Body of pancreas (tissue), 4 donors: ENCODE measurements at places on chromosomes 11 and 22. TPM values are rescaled to one million over a fixed set of nuclear protein-coding genes. Genes with fewer than 3 reads are reported as not detected.

The GRAMD1B gene
- 0.66 TPM for total RNA-seq

- no peak overlapping the region for H3K4me3 ChIP-seq
- no peaks in the 10 kb centered on the region for H3K36me3 ChIP-seq
- peak; percentile 94 for DNase-seq
- no peaks in the 10 kb centered on the region for H3K27me3 ChIP-seq
- peak overlapping the region; percentile 91 for H3K27ac ChIP-seq
- H3K4me1 ChIP-seq: peaks cover 70% of the 10 kb centered on the region
These were observed 15.6 kb downstream of the TBC1D10A start for GRCh38 chr22:30310881-30311771.

The CD44 gene
- 266 TPM for total RNA-seq

DNA sequence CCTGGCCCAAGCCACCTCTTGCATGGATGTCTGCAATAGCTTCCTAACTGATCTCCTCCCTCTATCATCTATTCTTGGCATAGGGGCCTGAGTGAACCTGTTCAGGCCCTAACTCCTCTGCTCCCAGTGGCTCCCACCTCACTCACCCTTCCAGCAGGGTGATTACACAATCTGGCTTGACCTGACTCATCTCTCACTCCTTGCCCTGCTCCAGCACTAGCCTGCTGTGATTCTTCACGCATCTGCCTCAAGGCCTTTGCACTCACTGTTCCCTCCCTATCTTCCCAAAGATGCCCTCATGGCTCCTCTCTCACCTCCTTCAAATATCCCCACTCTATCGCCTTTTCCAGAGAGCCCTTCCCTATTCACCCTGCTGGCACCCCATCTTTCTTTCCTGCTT, 10.5 kb downstream of the SCN4B start:
- peaks cover 3% of the 10 kb centered on the region for H3K27me3 ChIP-seq
- H3K4me1 ChIP-seq: peaks cover 6% of the 10 kb centered on the region
- H3K27ac ChIP-seq: no peak overlapping the region
- DNase-seq: no peak
- H3K4me3 ChIP-seq: no peak overlapping the region

DNA sequence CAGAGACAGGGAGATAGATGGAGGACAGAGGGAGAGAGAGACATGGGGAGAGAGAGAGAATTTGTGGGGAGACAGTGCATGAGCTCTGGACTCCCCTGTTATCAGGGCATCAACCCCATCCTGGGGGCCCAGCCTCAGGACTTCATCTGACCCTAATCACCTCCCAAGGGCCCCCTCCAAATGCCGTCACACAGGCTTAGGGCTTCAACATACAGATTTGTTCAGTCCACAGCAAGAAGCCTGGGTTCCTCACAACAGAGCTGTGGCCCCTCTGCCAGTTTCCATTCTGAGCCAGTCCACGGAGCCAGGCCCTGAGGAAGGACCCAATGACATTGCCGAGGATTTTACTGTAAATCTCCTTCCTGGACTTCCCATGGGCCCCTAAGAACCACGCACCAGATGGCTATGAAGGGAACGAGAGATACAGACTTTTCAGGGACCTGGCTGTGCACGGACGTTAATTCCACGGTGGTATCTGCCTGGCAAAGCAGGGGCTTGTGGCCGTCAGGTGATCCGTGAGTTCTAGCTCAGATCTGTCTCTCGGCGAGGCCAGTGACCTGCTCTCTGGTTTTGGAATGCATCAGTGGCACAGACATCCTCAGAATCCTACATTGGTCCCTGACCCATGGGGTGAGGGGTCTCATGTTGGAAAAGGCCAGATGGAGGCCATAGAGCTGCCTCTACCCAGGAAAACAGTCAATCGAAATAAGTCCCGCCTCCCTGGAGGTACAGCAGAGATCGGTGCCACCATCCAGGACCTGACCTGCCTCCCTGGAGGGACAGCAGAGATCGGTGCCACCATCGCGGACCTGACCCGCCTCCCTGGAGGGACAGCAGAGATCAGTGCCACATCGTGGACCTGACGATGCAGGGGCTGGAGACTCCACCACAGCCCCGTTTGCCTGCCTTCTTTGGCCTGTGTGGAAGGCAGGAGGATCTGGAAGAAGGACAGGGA, 8.7 kb upstream of the B4GALNT4 start:
- H3K36me3 ChIP-seq: no peaks in the 10 kb centered on the region
- no peak overlapping the region for H3K27ac ChIP-seq
- no peak overlapping the region for H3K4me3 ChIP-seq

The EMID1 gene
- 25.9 TPM for total RNA-seq

DNA sequence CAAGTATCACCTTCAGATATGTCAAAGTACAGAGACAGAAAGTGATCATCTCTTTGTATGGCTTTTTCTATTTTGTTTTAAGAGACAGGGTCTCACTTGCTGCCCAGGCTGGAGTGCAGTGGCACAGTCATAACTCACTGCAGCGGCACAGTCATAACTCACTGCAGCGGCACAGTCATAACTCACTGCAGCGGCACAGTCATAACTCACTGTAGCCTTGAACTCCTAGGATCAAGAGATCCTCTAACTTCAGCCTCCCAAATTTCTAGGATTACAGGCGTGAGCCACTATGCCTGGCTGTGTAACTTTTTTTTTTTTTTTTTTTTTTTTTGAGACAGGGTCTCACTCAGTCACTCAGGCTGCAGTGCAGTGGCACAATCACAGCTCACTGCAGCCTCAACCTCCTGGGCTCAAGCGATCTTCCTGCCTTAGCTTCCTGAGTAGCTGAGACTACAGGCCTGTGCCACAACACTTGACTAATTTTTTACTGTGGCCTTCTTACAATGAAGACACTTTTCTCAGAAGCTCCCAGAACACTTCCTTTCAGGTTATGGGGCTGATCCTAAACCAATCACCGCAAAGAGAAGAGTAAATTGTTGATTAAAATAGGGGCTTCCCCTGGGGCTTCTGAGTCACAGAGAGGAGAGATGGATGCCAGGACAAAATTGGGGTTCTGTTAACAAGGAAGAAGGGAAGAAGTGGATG, 9.0 kb upstream of the HIKESHI start:
- no peak overlapping the region for H3K27ac ChIP-seq
- DNase-seq: no peak
- H3K27me3 ChIP-seq: no peaks in the 10 kb centered on the region
- H3K4me3 ChIP-seq: no peak overlapping the region
- no peaks in the 10 kb centered on the region for H3K4me1 ChIP-seq

DNA sequence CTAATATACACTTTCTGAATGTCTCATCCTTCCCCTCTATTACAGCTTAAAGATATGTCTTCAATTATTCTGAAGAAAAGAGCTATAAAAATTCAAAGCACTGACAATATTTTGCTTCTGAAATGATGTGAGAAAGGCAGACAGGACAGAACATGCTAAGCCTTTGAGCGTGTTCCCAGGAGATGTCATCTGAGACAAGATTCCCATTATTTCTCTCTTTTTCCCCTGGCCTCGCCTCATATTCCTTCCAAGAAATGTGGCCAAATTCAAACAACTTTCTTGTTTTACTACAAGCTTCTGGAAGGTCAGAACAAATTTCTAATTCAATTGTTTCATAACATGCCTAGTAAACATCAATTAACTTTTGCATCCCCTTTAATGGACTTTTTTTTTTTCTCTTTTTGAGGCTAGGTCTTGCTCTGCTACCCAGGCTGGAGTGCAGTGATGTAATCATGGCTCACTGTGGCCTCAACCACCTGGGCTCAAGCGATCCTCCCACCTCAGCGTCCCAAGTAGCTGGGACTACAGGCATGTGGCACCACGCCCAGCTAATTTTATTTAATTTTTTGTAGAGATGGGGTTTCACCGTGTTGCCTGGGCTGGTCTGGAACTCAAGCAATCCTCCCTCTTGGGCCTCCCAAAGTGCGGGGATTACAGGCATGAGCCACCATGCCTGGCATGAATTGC, 37.1 kb upstream of the NFRKB start:
- H3K36me3 ChIP-seq: no peaks in the 10 kb centered on the region
- DNase-seq: no peak
- H3K4me3 ChIP-seq: no peak overlapping the region
- no peaks in the 10 kb centered on the region for H3K4me1 ChIP-seq
- H3K27ac ChIP-seq: no peak overlapping the region

DNA sequence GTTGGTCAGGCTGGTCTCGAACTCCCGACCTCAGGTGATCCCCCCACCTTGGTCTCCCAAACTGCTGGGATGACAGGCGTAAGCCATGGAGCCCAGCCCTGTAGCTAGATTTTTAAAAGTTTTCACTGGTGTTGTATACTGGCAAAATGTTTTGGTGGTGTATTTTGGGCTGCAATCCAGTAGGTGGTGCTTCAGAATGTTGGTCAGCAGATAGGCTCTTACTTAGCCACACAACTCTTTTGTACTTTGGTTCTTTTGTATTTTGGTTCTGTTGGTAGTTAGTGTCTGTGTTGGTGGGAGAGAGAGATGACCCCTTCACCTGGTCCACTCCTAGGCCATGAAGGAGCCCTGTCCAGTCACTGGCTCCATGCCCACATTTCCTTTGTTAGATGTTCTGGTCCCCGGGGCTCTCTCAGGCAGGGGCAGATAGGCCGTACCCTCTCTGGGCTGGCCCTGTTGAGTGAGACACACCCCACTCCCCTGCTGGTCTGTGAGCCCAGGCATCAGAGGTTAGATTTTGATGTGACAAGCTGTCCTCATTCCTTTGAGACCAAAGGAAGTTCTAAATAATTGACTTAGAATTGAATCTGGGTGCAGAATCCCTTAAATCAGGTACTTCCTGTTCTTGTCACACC, 123.8 kb downstream of the DDX10 start:
- DNase-seq: peak; percentile 13
- no peaks in the 10 kb centered on the region for H3K27me3 ChIP-seq
- H3K36me3 ChIP-seq: no peaks in the 10 kb centered on the region
- H3K27ac ChIP-seq: no peak overlapping the region
- H3K4me1 ChIP-seq: peaks cover 1% of the 10 kb centered on the region
- no peak overlapping the region for H3K4me3 ChIP-seq

DNA sequence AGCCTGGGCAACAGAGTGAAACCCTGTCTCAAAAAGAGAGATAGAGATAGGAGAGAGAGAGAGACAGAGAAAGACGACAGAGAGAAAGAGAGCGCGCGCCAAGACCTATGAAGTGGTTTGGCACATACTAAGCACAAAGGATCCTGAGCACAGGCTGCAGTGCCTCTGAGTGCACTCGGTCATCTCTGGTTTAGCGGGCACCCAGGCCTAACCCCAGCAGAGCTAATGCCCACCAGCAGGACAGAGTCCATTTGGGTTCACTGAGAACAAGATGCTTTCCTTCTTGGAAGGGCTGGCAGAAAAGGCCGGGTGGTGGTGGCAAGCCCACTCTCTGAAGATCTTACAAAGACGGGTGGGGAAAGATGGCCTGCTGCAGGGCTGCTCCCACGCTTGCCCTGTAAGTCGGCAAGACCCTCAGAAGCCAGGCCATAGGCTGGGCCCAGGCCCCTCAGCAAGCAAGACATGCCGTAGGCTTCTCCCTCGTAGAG, 3.3 kb downstream of the SCARF2 start:
- no peaks in the 10 kb centered on the region for H3K36me3 ChIP-seq
- no peak overlapping the region for H3K27ac ChIP-seq
- H3K4me3 ChIP-seq: no peak overlapping the region
- peaks cover 50% of the 10 kb centered on the region for H3K4me1 ChIP-seq
- H3K27me3 ChIP-seq: no peaks in the 10 kb centered on the region
- DNase-seq: no peak

DNA sequence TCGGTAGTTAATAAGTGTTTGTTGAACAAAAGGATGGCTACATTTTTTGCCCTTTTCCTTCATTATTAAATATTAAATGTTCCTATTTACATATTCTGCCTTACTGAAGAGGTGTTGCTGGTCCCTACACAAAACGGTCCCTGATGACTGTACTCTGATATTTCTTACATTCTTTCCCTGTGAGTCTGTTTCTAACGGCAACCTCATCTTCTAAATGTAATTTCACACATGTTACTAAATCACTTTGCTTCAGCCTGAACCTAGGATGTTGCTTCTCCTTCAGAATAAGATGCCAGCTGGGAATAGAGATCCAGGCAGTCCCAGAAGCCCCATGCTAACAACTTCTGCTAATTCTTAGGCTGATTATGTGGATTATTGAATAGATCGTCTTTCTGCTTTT, 50.3 kb downstream of the SPON1 start:
- no peak overlapping the region for H3K27ac ChIP-seq
- no peaks in the 10 kb centered on the region for H3K27me3 ChIP-seq
- H3K36me3 ChIP-seq: no peaks in the 10 kb centered on the region
- H3K4me1 ChIP-seq: no peaks in the 10 kb centered on the region

- no peaks in the 10 kb centered on the region for H3K36me3 ChIP-seq
- H3K4me1 ChIP-seq: peaks cover 17% of the 10 kb centered on the region
- H3K27me3 ChIP-seq: no peaks in the 10 kb centered on the region
- H3K4me3 ChIP-seq: no peak overlapping the region
- peak overlapping the region; percentile 47 for H3K27ac ChIP-seq
These were observed 12.3 kb downstream of the MYO7A start for GRCh38 chr11:77140231-77140851.

DNA sequence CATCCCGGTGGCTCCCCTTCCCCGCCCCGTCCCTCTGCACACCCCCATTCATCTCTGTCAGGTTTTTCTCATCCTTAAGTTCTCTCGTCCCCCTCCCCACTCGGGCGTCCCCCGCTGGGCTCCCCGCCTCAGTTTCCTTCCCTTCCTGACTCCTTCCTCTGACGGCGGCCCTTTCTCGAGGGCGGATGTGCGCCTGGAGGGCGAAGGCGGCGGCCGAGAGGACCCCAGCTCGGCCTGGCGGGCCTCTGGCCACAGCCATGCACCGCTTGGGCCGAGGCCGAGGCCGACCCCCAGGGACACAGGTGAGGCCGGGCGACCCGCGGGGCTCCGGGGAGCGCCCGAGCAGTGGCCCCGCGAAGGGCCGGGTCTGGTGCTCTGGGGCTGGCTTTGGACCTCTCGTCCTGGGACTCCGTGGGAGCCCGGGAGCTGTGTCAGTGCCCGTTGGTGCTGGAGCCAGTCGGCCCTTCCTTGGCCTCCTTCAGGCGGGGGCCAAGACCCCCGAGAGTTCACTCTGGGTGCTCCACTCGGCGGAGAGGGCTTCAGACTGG, 2.9 kb downstream of the PHLDB1 start:
- H3K36me3 ChIP-seq: no peaks in the 10 kb centered on the region
- no peak overlapping the region for H3K4me3 ChIP-seq
- H3K27me3 ChIP-seq: no peaks in the 10 kb centered on the region

- no peak overlapping the region for H3K27ac ChIP-seq
- no peaks in the 10 kb centered on the region for H3K27me3 ChIP-seq
- no peak overlapping the region for H3K4me3 ChIP-seq
- H3K36me3 ChIP-seq: no peaks in the 10 kb centered on the region
- H3K4me1 ChIP-seq: peaks cover 13% of the 10 kb centered on the region
These were observed 10.0 kb upstream of the TMEM191C start for GRCh38 chr22:21457023-21457787.

DNA sequence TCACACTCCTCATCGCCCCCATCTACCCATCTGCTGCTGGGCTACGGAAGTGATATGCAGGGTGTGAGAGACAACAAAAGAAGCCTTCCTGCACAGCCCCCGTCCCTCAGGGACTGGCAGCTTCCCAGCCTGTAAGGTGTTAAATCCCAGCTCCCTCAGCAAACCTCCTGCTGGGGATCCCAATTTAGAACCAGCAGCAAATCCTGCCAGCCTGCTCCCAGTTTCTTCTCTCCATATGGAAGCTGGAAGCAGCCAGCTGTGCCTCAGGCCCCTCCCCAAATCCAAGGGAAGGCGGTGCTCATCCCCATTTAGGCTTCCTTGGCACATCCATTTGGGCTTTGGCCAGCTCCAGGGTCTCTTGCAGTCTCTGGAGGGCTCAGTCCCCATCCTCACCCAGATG, 47.5 kb downstream of the PAMR1 start:
- H3K4me1 ChIP-seq: no peaks in the 10 kb centered on the region
- no peak overlapping the region for H3K4me3 ChIP-seq
- no peak overlapping the region for H3K27ac ChIP-seq
- H3K36me3 ChIP-seq: no peaks in the 10 kb centered on the region
- DNase-seq: no peak

- H3K4me1 ChIP-seq: peaks cover 49% of the 10 kb centered on the region
- no peaks in the 10 kb centered on the region for H3K27me3 ChIP-seq
- no peak overlapping the region for H3K4me3 ChIP-seq
- no peak overlapping the region for H3K27ac ChIP-seq
- no peaks in the 10 kb centered on the region for H3K36me3 ChIP-seq
These were observed 2.4 kb downstream of the MAPK11 start for GRCh38 chr22:50267591-50268390.
